ENCODE measurements at places on chromosomes 2 and 18.

- DNase-seq: peak; percentile 17
These were observed 854 bp downstream of the GPR155 start for GRCh38 chr2:174485788-174486562.

DNA sequence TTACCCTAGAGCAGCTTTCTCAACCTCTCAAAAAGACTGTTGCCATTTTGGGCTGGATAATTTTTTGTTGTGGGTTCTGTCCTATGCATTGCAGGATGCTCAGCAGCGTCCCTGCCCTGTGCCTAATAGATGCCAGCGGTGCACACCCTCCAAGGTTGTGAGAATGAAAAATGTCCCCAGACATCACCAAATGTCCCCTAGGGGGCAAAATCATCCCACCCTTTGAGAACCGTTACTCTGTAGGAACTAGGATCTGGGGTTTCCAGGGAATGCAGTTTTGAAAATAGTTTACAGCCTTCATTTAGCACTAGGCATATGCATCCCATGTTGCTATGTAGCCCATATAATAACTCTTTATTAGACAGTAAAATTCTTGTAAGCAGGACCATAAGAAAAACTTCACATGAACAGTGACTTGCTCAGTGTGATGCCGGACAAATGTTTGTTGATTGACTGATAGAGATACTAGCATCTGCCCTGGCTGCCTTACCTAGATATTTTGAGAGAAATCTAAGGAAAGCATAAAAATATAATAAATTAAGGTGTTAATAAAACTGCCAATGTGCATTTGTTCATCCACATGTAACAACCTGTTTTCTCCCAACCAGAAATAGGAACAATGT is 79.2 kb upstream of the EPC2 start:
- DNase-seq: no peak

DNA sequence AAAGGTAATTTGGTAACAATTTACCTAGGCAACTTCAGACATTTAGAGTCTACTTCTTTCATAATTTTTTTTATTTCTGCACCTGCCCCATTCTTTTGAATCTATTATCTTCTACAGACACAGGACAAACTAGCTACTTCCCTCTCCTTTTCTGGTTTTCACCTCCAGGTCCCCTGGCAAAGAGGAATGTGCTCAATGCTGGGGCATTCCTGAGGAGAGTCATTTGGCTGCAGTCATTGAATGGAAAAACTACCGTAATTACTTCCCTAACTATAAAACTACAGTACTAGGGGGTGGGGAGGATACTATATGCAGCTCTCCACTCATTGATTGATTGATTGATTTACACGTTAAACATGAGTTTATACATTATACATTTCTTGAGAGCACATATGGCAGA is 11.2 kb upstream of the ARHGAP28 start:
- DNase-seq: no peak

- DNase-seq: no peak
These were observed 70.9 kb upstream of the HS6ST1 start for GRCh38 chr2:128389388-128390086.

- DNase-seq: no peak
These were observed 48.6 kb downstream of the RTTN start for GRCh38 chr18:70156886-70157285.

DNA sequence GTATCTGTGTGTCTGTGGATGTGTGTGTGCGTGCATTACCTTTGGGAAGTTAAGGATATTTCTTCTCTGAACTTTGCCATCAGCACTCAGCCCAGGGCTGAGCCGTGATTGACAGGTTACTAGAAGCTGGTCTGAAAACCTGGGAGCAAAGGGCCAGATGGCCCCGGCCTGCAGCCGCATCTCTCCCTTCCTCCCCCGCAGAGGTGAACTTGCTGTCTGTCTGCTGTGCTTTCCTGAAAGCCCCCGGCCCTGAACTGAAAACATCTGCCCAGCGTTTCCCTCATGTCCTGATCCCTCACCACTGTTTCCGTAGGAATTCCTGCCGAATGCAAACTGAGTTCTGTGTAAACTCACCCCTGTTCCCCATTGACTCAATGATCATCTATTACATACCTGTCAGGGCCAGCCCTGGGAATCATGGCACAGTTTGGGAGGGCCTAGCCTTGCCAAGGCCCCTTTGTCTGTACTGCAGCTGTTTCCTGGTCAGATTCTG is 45.8 kb downstream of the MYCN start:
- DNase-seq: no peak

GRCh38 chr2:234495251-234496054 is 1.4 kb downstream of the ARL4C start:
- DNase-seq: no peak

DNA sequence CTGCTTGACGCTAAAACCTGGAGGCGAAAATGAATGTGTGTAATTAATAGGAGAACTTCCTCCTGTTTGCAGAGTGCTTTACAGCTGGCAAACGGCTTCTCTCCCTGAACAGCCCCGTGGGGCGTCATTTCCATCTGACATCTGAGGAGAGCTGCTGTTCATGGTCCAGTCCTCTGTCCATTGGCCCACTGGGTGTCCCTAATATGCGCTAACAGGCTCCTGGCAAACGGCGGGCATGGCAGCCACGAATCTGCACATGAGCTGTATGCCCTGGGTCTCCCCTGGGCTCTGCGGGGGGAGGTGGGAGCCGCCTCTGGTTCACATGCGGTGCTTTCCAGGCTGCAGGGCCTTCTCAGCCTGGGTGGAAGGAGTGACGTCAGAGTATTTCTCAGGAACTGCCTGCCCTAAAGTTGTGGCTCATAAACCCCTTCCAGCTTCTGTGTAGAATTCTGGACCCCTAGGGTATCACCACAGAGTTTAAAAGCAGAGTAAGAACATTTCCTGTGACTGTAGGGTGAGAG is 73.2 kb downstream of the LRRFIP1 start:
- DNase-seq: no peak

- DNase-seq: peak; percentile 77
These were observed 419.7 kb upstream of the TNP1 start for GRCh38 chr2:217279556-217279955.

DNA sequence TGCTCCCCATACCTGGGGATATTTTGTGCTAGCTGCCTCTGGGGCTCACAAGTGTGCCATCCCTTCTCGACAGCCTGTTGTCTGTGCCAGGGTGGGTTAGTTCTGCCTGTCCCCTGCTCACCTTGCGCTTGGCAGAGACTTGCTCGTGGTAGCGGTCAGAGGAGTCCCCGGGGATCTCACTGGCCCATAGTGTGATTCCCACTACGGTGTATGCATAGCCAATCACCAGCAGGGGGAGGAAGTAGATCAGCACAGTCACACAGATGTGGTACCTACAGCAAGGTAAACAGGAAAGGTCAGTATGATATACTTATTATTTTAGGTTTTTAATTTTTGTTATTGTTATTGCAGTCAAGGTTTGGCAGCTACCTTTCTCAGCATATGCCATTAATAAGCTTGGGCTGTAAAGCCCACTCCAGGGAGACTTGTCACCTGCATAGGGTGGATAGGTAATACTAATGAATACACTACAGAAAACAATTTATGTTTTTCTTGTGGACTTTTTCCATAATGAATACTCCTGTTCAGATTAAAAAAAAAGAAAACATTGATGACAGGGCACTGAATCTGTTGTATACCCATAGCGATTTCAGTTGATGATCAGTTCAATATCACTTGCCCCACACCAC is 95.2 kb downstream of the POLE4 start:
- DNase-seq: no peak

DNA sequence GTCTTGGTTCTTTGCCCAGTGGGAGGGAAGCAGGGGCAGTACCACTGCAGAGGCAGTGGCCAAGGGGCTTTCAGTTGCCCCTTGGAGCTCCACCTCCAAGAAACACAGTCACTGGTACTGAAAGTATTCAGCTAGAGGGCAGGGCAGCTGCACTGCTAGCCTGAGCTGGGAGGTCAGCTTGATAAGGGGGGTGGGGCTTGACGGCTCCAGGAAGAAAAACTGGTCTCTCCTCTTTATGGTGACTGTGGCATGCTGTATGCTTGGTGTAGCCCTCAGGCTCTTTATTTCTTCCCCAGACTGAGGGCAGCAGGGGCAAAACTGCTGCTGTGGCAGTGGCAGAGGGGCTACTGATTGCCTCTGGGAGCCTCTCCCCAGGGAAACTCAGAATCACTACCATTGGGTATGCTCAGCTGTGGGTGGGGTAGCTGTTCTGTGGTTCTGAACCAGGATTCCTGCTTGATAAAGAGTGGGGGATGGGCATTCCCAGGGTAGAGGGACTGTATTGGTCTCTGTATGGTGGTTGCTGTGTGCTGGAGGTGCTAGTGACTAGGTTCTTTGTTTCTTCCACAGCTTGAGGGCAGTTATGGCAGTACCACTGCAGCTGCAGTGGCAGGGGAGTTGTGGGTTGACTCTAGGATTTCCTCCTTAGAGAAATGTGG is 134.6 kb upstream of the SCN7A start:
- no peak for DNase-seq

GRCh38 chr2:61759718-61760117 is 94.1 kb downstream of the FAM161A start:
- peak; percentile 45 for DNase-seq

DNA sequence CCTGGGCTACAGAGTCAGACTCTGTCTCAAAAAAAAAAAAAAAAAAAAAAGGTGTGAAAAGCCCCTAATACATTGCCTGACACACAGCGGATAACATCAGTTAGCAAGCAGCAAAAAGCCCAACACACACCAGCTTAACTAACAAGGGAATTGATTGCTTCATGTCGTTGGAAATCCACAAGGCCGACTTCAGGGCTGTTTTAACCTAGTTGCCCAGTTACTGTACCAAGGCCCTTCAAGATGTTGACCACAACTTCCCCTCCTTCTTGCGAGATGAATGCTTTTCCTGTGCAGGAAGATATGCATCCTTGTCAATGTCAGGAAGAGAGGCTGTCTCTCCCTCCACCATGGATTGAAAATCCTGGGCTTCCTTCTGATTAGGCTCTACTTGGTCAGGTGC is 202.9 kb downstream of the MIB1 start:
- DNase-seq: no peak

GRCh38 chr18:8450013-8450412 is 159.2 kb upstream of the RAB12 start:
- DNase-seq: no peak

DNA sequence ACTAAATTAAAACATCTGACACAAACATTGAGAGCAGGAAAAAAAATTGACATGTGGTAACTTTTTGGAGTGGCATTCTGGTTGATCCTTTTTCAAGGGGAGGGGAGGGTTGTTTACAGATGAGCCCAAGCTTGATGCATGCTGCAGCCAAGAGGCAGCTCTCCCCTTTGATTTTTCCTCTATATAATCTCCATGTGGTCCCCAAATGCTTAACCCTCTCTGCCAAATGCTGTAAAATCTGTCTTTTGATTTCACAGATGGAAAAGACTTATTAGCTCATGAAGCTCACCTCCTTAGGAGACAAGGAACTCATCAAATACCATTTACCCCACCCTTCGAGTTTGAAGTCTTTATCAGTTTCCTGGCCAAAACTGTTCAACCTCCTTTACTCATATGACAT is 623.0 kb downstream of the NRXN1 start:
- no peak for DNase-seq

DNA sequence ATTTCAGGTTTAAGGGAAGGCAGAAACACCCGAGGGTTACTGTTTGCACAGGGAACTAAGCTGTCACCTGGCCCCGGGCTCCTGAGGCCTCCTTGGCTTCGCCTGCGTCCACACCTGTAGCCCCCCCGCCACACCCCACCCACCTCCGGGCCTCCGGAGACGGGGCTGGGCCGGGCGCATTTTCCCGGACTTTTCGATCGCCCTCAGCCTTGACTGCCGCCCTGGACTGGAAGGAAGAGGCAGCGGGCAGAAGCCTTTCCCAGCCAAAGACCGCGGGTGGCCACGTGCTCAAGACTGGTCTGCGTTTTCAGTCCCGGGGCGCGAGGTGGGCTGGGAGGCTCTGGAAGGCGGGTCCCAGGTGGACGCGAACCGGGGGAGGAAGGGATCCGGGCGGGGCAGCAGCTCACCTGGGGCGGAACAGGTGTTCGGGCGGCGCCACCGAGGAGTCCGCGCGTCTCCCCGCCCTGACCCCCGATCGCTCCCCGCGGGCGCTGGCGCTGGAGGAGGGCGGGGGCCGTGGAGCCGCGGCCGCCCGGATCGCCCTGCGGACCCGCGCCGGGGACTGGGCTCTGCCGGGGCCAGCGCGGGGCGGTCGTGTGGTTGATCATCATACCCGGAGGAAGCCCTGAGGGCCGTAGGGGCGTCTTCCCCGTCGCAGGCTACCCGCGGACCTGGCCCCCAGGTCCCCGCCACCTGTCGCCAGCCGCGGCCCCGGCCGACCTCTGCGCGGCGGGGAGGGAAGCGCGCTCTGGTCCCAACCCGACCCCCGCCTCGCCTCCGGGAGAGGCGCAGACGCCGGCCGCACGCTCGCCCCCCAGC is 3.2 kb downstream of the ID2 start:
- DNase-seq: no peak

- no peak for DNase-seq
These were observed 65.5 kb downstream of the CCBE1 start for GRCh38 chr18:59631583-59632181.

- no peak for DNase-seq
These were observed 40.5 kb upstream of the ITPRID2 start for GRCh38 chr2:181850936-181851560.

DNA sequence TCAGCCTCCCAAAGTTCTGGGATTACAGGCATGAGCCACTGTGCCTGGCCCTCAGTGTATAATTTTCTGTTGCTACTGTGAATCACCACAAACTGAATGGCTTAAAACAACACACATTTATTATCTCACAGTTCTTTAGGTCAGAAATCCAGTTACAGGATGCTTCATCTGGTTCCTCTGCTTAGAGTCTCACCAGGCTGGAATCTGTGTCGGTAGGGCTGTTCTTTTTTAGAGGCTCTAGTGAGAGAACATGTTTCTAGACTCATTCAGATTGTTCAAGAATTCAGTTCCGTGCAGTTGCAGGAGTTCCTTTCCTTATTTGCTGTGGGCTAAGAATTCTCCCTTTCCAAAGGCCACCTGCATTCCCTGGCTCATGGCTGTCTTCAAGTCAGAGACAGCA is 22.2 kb downstream of the CCDC121 start:
- peak; percentile 62 for DNase-seq

- no peak for DNase-seq
These were observed 1288.7 kb downstream of the CNTNAP5 start for GRCh38 chr2:125313806-125314205.

- no peak for DNase-seq
These were observed 446.4 kb downstream of the EPHA4 start for GRCh38 chr2:221125691-221126090.

GRCh38 chr2:38274286-38275276 is 102.5 kb downstream of the ATL2 start:
- peak; percentile 64 for DNase-seq

GRCh38 chr2:232647261-232647660 is 13.9 kb downstream of the EFHD1 start:
- DNase-seq: no peak

- no peak for DNase-seq
These were observed 91.4 kb downstream of the USP34 start for GRCh38 chr2:61379521-61379920.

DNA sequence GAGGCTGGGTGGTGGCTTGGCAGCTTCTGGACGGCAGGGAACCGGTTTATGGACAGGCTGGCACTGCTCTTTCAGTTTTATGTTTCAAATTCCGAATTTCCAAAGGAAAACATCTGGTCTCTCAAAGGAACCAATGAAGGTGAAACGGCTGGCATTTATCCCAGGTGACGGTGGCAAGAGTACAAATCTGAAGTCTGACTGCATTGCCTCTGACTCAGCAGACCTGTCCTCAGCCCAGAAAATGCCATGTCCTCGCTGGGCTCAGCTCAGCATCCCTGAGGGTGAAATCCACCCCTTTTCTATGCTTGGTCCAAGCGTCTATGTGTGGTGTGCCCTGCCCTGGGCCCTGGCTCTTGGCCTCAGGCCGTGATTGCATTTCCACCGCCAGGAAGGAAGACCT is 38.1 kb downstream of the NAPG start:
- no peak for DNase-seq
